Sciatic nerve (tissue), 2 donors: ENCODE measurements at places on chromosomes 4 and X. TPM values are rescaled to one million over a fixed set of nuclear protein-coding genes. Genes with fewer than 3 reads are reported as not detected.

Gene OPRPN
- not detected for total RNA-seq

Gene ODAPH
- not detected for total RNA-seq

Gene ABLIM2
- 44.4 TPM for total RNA-seq

Gene CTAG2
- not detected for total RNA-seq

Gene TRMT10A
- total RNA-seq = 4.9 TPM

Gene TBC1D8B
- 12.2 TPM for total RNA-seq

Gene CXCL6
- 2.8 TPM for total RNA-seq

Gene GJB1
- total RNA-seq = 17.5 TPM

Gene HDX
- 11.2 TPM for total RNA-seq

Gene GRIPAP1
- total RNA-seq = 53.5 TPM

Gene HHIP
- total RNA-seq = 7.8 TPM

Gene ADH1C
- 75.2 TPM for total RNA-seq

DNA sequence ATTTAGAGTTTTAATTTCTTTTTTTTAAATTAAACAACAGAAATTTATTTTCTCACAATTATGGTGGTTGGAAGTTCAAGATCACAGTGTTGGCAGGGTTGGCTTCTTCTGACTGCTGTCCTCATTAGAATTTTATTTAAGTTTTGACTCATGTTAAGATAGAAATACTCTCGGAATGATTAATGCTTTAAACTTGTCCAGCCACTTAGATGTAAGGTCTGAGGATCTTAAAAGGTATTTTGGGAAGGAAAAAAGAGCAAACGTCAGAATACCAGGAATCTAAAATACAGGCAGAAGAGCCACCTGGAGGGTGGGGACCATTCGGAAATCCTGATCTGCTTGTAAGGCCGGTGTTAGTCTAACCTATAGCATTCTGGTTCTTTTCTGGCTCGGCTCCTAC, 423.0 kb upstream of the MAGEB2 start:
- DNase-seq = no peak

DNA sequence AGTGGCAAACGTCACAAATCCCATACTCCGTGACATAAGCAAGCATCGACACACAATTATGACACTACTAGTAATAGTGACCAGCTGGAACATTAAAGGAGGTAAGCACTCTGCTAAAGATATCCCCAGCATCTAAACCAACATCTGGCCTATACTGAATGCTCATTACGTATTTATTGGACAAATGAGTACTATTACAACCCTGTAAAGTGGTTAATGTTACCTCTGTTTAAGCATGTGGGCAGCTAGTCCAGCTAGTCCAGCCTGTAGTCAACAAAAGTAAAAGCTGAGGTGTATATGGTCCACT, 419 bp upstream of the RPGR start:
- DNase-seq = no peak

DNA sequence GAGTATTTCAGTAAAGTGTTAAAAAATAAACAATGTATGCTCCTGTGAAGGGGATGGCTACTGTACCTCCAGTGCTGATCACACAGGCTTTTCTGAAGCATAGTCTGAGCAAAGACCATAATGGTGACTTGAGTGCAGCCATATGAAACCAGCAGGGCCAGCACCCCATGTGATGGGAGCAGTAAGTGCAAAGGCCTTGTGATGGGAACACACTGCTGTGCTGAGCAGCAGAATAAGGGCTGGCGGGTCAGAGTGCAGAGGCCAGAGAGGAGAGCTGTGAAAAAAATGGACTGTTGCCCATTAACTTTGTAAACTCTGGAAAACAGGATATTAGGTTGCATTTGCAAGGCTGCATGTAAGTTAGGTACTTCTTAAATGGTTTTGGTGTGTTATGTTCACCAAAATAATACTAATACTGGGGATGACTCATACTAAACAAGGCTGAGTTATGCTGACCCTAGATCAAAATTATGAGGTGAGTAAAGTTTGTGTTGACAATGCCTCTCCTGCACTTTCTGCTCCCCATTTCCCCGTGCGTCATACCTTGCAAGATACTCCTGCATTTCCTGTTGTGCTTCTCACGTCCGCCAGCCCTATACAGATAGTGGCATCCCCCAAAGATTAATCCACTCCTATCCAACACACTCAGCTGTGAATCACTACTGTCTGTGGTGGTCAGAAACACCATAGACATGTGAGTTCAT, 67.0 kb upstream of the FAM9A start:
- no peak for DNase-seq

DNA sequence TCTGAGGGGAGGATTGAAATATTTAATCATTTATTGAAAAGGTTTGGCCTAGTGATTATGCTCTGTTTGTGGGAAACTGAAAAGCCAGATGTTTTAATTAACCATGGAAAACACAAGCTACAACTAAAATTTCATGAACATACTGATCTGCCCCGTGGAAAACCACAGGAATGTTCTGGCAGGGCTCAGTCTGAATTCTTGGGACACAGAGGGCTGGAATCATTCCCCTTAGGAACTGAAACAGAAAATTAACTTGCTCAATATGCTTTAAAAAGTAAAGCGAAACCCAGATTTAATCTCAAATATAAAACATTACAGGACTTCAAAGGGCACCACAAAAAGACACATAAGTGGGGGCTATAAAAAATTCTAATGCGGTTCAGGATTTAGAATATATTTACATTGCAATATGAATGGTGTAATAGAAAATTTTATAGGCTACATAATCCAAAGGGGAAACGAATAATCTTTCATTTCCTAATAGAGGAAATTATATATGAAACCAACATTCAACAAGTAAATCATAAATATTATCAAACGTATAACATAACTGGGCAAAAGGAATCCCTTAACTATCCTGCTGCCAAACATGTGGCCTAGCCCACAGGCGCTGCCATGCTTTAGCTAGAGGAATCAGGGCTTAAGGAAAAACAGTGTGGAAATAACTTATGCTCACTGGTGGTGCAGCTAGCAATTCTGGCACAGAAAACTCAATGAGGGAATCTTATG, 70.9 kb downstream of the APBB2 start:
- peak; percentile 72 for DNase-seq

GRCh38 chr4:5738061-5738460, 27.1 kb downstream of the EVC start:
- no peak for DNase-seq

DNA sequence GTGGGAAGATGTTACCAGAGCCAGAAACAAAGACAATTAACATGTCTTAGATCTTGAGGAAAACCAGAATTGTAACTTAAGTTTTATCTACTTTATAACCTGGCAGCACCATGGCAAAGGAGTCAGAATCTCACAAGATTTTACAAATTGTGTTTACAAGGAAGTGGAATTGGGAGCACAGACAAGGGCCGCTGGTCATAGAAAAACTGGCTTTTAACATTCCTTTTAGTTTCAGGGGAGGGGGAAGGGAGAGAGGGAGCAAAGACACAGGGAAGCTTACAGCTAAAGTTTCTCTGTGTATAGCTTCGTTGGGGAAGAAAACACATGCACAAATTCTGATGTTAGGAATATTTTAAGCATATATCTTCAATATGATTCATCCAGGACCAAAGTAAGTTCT, 10.3 kb upstream of the UGT2B11 start:
- no peak for DNase-seq

DNA sequence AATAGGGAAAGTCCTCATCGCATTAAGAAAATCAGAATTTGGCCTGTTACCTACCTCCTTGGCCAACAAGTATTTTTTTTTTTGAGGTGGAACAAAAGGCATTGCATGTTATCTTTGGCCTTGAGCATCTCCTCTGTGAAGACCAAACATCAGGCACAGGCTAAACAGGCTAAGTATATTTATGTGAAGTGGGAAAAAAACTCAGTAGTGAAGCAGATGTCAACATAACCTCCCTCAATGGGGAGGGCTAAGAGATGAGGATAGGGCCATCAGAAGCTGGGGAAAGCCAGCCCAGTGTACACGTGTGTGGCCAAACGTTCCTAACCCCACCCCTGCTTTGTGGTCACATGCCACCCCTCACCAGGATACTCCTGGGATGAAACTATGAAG, 102.5 kb downstream of the FNIP2 start:
- no peak for DNase-seq

GRCh38 chr4:185357733-185358440, 37.8 kb downstream of the LRP2BP start:
- no peak for DNase-seq

DNA sequence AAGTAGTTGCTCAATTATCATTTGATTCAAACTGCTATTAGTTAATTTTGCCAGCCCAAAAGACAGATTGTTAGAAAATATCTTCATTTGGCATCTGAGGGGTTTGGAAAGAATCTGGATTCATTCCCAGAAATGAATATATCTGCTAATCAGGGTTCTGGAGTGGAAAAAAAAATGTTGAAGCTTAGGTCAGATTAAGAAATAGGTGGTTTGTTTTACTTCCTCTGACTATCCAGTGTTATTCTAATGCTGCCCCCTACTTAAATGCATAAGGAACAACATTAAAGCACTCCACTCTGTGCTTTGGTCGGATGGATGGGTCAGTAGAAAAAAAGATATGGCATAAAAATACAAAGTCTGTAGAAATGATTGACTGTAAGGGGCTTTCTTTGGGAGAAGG, 89.0 kb downstream of the LUZP4 start:
- no peak for DNase-seq

GRCh38 chrX:19774905-19775304, 112.5 kb downstream of the SH3KBP1 start:
- DNase-seq = no peak

GRCh38 chr4:90474484-90474883, 347.3 kb downstream of the CCSER1 start:
- DNase-seq = no peak

- no peak for DNase-seq
Measured at GRCh38 chrX:130704053-130705038, 198.7 kb downstream of the ENOX2 start.

GRCh38 chr4:70678383-70678999, 9.8 kb upstream of the UTP3 start:
- no peak for DNase-seq

DNA sequence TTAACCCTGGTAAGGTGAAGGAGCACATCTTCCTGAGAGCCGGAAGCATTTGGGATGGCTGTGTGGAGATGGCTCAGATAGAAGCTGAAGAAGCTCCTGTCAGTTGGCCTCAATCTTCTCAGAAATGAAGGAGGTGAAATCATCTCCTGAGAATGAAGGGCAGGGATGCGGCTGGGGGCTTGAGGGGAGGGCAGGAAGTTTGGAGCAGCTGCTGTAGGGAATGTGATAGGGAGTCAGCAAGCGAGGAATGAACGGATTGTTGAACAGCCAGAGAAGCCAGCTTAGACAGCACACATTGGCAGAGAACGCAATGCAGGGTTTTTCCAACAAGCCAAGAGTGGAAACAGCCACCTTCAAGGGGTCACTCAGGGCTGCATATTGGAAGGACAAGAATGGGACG, 10.0 kb downstream of the KCNE5 start:
- DNase-seq = no peak

GRCh38 chr4:56659946-56660345, 21.1 kb downstream of the HOPX start:
- no peak for DNase-seq

DNA sequence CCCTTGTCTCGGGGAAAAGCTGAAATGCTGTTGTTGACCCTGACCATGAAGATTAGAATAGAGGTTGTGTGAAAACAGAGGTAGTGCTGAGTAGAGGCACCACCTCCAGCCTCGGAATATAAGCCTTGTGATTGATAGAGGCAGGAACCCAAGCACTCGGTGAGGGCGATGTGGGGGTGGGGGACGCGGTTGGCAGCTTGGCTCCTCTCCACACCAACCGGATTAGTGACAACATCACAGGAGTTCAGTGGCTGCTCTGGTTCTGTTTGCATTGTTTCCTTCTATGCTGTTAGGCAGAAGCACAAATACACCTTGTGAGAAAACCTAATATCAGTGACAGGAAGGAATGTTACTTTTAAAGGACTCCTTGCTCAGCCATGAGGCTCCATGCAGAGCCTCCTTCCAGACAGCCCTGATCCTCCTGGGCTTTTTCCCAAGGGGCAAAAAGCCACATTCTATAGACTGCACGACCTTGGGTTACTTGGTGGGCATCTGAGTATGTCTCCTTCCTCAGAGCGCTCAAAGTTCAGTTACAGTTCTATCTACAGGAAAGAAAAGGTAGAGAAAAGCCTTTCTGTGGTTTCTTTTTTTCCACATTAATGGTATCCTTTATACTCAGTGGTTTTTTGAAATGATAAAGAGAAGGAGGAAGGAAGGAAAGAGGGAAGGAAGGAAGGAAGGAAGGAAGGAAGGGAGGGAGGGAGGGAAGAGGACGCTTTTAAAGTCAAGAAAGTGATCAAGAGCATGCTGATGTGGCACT, 150.4 kb upstream of the NOCT start:
- no peak for DNase-seq

DNA sequence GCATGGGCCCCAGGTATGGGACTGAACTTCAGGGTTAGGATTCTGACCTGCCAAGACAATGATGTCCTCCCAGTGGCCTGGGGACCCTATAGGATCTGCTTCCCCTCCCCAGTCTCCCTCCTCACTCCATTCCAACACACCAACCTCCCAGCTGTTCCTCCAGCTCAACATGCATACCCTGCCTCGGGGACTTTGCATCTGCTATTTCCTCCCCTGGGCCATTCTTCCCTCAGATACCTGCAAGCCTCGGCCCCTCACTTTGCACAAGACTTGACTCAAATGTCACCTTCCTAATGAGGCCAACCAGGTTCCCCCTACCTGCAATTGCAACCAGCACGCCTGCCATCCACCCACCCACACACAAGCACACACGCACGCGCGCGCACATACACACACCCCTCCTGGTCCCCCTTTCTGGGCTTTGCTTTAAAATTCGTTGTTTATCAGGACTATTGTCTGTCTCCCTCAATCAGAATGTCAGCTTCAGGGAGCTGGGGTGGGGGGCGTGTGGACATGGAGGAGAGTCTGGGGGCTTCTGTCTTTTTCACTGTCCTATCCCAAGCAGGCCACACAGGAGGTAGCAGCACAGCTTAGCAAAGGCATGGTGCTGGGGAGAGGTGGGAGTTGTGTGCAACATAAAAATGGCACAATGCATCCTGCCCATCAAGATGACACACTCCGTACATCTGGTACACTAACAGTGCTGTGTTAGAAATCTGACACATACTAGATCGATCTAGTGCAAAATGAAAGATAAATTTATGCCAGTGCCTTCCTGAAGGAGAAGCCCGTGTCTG, 20.6 kb upstream of the PPP2R2C start:
- no peak for DNase-seq

DNA sequence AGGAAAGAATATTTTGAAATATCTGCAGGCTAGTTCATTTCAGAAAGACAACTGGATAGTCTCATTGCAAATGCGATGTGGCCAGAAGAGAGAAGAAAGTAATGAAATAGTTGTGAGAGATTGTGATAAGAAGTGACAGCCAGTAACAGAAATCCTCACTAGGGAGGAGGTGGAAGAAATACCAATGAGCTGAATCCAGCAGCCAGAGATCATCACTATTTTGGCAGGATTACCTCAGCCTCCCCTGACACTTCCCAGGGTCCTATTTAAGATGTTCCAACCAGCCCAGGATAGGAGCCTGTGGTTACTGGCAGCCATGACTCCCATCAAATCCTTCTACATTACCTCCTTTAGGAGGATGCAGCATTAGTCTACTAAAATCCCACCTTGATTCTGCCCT, 76.7 kb upstream of the ARHGAP24 start:
- no peak for DNase-seq

GRCh38 chr4:169619518-169619957, 840 bp upstream of the CLCN3 start:
- DNase-seq = no peak

GRCh38 chr4:180790471-180790870, 1452.7 kb upstream of the TENM3 start:
- no peak for DNase-seq

GRCh38 chr4:1044469-1045192, 33.2 kb downstream of the FGFRL1 start:
- peak; percentile 61 for DNase-seq

GRCh38 chr4:105710678-105711077, 2.1 kb downstream of the GSTCD start:
- DNase-seq = no peak
